ENCODE measurements at places on chromosomes 2 and 18.

DNA sequence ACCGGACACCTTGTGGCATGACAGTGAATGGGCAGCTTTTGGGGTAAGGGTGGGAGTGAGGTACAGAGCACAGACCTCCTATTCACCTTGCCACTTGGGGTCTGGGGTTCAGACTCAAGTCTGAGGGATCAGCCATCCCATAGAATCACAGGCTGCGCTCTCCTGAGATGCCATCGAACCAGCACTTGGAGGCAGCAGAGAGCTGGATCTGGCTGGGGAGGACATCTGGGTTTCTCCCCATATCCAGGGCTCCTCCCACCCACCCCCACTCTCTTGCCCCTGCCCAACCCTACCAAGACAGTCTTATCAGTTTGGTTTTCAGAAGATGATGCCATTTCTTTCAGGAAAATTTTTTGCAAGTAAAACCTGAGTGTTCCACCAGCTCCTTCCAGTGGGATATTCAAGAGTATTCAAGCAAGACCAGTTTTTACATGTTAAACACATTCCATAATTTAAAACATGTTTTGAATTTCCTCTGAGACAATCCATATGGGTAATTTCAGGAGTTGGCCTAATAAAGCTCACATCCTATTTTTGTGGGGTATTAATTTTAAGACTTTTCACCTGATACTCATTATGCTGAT, 29.2 kb upstream of the TEX44 start:
- peak; percentile 92 for DNase-seq

GRCh38 chr18:45865466-45865865, 40.0 kb downstream of the SIGLEC15 start:
- no peak for DNase-seq

- DNase-seq: no peak
These were observed 33.4 kb downstream of the PUM2 start for GRCh38 chr2:20317197-20317596.

DNA sequence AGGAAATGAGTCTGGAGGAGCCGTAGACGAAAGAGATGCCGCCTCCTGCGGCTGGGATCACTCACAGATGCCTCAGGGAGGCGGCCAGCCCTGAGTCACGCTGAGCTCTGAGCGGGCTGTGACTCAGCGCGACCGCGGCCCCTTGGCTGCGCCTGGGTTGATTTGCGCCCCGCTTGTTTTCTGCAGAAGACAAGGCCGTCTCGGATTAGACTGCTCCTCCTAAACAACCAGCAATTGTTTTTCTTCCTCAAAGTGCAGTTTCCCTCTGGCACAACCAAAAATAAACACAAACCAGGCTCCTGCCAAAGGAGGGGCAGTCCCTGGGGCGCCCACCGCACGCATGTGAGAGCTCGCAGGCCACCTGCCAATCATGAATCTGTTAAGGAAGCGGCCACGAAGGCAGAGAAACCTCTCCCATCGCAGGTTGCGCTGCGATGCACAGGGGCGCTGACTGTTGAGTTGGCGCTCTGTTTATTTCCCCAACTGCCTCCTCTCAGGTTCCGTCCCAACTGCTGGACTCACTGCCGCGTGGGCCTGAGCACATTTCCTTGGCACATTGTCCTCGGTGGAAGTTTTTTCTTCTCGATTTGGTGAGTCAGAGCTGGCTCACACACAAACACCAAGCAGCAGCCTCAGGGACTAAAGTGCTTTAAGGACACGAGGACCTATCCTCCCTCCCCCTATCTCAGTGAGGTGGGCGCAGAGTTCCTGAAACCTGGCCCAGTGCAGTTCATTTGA, 85.2 kb upstream of the NDUFV2 start:
- peak; percentile 95 for DNase-seq

GRCh38 chr2:177153805-177154204, 58.8 kb upstream of the HNRNPA3 start:
- DNase-seq: no peak

DNA sequence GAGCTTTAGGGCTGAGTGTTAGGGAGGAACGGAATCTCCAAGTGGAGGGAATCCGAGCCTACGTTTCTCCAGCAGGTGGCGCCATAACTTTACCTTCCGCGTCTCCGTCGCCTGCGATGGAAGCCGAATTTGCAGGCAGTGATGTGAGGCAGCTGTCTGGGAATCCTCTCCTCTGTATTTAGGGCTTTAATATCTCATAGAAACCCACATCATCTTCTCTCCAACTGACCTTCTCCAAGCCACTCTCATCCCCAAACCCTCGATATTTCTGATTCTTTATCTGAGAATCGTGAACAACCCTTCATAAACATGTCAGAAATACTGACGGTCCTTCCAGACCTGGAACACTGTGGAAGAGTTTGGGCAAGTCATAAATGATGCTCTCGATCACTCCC, 27.5 kb downstream of the SIX2 start:
- peak; percentile 93 for DNase-seq

GRCh38 chr18:73859837-73860397, 287.7 kb downstream of the FBXO15 start:
- no peak for DNase-seq

- no peak for DNase-seq
These were observed 140.1 kb downstream of the MAIP1 start for GRCh38 chr2:200095436-200095835.

DNA sequence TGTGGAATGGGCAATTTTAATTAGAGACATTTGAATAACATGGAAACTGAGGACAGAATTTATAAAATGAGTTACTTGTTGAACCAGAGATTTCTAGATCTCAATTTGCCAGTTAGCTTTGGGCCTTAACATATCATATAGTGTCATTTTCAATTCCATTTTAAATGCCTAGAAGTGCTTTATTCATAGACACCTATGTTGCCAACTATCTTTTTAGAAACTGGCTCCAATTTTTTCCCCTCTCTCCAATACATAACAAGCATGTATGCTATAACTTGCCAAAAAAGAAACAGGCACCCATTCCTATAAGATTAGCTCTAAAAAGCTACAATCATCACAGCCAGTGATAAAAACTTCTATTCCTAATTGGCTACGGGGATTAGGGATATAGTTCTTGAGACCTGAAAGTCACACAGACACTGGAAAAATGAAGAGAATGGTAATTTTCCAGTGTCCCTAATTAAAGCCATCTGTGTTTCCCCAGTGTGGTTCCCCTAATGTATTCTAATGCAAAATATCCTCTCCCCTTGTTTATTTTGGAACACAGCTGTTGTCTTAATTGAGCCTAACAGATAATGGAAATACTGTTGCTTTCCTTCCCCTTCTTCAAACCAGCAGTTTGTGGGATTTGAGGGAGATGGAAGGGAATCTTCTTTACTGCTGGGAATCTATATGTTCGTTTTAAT, 205.5 kb upstream of the FSHR start:
- no peak for DNase-seq

DNA sequence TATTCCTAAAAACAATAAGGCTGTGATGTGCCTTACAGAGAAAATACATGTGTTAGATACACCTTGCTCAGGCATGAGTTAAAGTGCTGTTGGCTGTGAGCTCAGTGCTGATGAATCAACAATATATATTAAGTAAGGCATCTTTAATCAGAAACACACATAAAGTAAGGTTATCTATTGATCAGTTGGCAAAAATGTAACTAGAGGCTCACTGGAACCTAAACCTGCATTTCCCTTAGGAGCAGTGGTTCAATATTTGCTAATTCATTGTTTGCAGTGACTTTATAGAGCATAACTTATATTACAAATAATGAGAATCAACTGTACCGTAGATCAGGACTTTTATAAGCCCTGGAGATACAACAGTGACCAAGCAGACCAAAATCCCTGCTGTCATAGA, 77.0 kb upstream of the CYP1B1 start:
- no peak for DNase-seq

DNA sequence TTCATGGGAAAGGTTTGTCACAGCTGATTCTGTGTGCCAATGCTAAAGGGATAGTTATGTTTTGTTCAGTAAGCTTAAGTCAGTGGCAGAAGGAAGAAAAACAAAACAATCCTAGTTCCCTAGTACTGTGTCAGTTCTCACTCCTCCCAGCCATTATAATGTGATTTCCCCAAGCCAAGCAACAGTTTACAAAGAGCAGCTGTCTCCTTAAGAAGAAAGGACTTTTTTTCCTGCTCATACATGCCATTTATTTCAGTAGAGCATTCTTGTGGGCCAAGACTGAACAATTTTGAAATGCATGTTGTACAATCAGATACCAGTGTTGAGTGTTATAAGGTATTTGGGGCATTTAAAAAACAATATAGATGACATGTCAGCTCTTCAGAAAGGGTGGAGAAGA, 52.1 kb downstream of the NEMP2 start:
- no peak for DNase-seq

DNA sequence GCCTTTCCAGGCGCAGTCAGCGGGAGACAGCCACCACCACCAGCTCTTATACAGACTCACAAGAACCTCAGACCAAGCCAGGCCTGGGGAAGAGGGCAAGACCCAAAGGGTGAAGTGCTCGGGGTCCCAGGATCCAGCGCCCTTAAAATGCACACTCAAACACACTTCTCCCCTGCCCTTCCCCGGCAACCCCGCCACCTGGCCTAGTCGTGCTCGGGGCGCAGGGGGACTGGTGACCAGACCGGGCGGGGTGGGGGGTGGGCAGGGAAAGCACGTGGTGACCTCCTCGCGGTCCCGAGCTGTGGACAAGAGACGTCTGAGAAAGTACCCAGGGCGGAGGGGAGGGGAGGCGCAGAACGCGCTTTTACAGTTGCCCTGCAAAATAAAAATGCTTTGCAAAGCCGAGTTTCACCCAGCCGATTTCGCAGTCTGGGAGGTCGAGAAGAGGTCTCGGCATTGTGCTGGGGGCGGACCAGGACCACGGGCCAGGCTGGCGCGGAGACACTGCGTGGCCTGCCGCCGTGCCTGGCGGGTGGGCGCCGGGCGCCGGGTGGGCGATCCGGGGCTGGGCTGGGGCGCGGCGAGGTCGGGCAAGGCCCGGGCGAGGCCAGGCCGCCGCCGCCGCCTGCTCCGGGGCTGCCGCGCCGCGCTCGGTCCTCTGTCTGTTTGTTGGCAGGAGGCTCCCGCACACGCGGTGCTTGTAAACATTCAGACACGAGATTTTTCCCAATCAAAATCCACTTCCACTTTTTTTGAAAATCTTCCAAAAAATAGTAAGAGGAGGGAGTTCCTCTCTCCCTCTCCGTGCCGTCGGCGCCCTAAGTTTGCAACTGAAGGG, 2.0 kb downstream of the BCL11A start:
- peak; percentile 80 for DNase-seq

DNA sequence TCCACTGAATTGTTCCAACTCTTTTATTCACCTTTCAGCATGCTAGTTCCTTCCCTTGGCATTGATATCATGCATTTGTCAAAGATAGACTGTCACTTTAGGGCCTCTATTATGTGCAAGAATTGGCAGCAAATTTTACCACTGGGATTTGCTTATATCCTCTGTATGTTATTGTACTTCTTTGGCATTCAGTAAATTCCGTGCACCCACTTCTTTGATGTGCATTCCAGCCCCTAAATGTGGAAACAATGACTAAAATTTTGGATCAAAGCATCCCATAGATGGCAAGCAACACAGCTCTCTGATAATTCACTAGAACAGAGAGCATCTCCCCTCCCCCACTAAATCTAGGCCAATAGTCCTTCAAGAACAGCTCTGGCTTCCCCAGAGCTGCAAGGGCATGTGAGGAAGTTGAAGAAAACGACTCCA, 399.0 kb upstream of the HNRNPA3 start:
- no peak for DNase-seq

DNA sequence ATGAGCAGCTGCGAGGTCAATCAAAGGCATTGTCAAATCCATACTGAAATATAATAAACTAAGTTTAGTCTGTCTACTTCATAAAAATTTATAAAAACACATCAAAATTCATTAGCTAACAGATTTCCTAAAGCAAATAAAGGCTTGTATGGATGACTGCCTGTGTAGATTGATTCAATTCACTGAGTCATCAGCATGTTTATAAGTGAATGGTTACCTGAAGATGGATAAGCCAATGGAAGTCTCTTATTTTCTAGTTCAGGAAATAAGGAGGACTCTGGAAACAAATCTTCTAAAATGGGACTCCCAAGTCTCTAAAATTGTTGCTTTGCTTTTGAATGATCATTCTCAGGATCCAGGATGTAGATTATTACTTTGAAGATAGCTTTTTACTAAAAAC, 57.0 kb upstream of the HNRNPA3 start:
- no peak for DNase-seq

GRCh38 chr2:38464971-38465788, 88.1 kb upstream of the ATL2 start:
- DNase-seq: no peak

- DNase-seq: peak; percentile 95
These were observed at the start of gene ANTXR1 for GRCh38 chr2:69013142-69013839. Gene ANTXR1, plus strand, starts transcription at chr2:69013179. Its CDS starts 321 bp downstream, at chr2:69013500.

DNA sequence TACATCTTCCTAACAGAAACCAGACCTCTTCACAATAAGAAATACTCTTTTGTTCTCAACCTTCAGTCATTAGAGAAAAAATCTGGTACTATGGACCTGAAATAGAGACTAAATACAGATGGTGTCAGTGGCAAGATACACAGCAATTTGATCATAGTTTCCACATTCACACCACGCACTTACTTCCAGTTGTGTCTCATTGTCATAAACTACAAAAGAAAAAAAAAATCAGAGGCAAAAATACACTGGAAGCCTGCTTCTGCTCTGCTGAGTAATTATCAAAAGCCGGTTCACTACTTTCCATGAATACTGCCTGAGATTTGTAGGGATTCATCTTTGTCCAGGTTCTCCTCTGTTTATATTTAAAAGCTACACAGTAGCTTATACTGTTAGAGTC, 182.6 kb downstream of the PID1 start:
- DNase-seq: no peak

GRCh38 chr2:241129086-241129871, 20.0 kb downstream of the PASK start:
- peak; percentile 57 for DNase-seq

- DNase-seq: peak; percentile 97
These were observed 1.3 kb downstream of the SDC1 start for GRCh38 chr2:20223407-20224163.

- no peak for DNase-seq
These were observed 203.2 kb upstream of the MEX3C start for GRCh38 chr18:51400721-51401120.

- DNase-seq: no peak
These were observed 622.6 kb upstream of the ID2 start for GRCh38 chr2:8059255-8059654.

DNA sequence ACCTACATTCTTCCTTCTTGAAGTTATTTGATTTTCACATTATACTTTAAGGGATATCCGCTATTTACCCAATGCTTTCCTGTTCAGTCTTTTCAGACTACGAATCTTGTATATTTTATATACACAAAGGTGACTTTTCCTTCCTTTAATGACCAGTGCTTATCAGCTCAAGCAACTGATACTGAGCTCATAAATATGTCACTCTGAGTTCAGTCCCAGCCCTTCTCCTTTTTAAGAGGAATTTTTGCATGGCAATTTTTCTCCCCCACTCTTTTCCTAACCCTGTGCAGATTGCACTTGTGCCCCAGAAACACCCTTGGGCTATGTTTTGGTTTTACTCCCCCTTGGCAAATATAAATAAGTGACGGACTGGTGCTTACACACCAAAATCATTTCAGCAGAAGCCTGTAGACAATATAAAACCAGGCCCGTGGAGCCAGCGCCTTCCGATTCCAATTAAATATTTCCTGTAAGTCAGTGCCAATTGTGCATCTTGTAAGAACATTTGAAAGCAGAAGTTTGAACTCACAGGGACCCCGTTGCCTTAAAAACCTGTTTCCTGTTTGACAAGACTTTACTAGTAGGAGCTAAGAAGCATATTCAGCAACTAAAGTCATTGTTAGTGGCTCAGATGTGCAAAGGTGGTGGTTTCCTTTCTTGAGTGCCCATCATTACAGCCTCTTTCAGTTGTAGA, 66.3 kb upstream of the GATA6 start:
- no peak for DNase-seq
